ENCODE measurements at places on chromosomes 12 and 14.

DNA sequence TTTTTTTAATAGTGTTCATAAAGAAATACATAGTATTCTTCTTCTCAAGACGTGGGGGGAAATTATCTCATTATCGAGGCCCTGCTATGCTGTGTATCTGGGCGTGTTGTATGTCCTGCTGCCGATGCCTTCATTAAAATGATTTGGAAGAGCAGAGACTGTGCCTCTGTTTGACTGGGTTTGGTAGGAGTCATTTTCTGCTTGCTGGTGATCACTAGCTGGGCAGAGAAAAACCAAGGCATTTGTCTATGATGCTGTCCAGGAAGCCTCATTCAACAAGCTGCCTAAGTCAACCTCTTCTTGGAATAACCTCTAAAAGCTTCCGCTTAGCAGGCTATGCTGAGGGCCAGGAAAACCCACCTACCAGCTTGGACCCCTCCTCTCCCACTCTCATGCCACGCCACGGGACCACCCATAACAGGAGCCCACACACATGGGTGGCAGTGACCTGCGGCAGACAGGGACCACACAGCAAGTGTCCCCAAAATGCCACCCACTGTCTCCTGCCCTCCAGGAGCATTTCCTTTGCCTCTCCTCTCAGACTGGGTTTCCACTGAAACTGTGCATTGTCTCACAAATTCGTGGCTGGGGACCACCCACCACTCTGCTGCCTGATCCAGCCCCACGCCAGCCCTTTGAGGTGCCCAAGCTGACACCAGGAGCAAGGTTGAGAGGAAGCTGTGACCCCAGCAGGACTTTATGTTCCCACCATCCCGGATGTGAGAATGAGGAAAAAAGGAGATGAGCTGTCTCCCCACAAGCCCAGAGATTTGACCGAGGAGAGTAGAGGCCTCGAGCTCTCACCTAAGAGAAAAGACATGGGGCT is 36.8 kb downstream of the DAD1 start:
- DNase-seq = no peak

DNA sequence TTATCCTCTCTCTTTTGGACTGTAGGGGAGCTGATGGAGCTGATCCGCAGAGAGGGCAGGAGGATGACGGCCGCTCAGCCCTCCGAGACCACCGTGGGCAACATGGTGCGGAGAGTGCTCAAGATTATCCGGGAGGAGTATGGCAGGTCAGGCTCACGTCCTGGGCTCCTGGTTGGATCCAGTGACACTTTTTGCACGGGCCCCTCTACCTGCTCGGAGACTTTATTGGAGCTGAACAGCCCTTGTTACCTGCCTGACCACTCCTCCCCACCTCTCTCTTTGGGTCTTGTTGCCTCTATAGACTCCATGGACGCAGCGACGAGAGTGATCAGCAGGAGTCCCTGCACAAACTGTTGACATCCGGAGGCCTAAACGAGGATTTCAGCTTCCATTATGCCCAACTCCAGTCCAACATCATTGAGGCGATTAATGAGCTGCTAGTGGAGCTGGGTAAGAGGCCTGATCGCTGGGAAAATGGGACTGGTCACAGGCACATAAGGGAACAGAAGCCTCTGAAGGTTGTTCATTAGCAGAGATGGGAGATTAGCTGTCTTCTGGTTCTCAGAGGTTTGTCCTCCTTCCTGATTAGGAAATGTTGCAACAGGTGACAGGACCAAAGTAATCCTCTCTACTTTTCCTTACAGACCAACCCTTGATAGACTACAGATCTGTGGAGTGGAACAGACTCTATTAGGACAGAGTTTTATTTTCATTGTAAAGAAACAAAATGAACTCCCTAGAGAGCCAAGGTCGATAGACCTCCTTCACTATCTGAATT is 718 bp downstream of the EIF2B2 start:
- no peak for DNase-seq

GRCh38 chr14:24325041-24325530 is 9.8 kb downstream of the ADCY4 start:
- DNase-seq = no peak

GRCh38 chr14:69703047-69704039 is 63.6 kb upstream of the SRSF5 start:
- DNase-seq = no peak

DNA sequence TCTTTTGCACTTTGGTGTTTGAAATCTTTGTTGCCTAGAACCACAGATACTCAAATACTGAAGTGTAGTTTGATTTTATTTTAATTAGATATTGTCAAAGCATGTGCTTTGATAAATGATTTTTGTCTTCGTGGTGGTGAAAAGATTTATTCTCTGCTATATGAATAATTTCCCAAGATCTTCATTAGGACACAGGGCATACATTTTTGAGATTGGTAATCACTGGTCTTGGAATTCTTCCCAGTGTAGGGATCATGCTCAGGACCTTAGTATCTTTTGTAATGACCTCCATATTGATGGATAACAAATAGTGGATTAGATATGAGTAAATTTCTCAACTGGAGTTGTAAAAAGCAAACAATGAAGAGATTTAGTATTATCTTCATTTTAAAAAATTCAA is 28.2 kb downstream of the TBK1 start:
- DNase-seq = no peak

DNA sequence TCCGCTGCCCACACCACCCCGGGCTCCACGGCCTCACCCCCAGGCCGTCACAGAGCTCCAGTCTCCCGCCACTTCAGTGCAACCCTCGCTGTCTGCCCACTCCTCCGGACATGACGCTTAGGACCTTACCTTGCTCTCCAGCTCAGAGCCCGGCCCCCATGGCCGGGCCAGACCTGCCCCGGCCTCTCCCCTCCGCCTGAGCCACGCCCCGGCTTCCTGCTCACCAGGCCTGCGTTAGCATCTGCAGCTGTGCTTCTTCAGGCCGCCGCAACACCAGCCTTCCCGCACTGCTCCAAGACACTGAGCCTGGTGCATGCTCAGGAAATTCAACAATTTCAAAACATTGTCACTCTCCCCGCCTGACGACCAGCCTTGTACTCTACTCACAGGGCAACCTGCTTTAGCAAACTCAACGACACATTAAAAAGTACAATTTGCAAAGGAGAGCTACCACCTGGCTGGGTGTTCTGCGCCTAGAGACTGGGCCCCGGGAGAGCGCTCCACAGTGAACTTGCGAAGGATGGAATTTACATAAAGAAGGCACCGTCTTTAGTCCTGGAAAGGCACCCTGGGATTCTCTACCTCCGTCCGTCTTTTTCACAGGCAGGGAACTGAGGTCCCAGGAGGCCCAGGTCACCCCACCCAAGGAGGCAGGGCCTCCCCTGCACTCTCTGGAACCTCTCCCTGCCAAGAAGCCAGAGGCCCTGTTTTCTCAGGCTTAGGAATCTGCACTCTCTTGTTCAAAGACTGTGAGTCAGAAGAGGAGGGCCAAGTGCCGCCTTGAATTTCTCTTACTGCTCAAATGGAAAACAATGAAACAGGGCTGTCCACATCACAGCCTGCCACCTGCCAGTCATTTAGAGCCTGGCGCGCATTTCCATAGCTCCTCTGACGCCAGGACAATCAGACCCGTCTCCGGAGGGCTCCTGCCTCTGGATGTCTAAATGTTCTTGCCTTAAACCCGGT is 51.3 kb downstream of the STX2 start:
- DNase-seq = no peak

GRCh38 chr12:68915055-68915454 is 17.9 kb downstream of the CPM start:
- DNase-seq = no peak

Measured in hindlimb muscle (tissue), 1 donor.